ENCODE measurements at places on chromosomes 13 and 19.

DNA sequence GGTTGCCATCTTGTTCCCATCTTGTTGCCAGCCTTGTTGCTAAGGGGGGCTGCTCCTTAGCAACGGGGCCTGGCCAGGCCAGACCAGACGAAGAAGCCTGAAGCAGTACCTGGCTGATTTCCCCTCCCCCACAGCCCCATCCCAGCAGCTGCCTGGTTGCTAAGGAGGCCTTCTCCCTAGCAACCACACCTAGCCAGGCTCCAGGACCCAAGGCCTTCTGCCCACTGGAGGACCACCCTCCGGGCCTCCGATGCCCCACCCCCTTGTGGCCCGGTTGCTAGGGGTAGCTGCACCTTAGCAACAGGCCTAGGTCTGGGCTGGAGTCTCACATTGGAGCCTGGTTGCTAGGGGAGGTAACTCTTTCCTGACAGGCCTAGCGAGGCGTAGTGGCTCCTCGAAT lies 3.9 kb downstream of the PRRG2 start:
- DNase-seq, result no peak

DNA sequence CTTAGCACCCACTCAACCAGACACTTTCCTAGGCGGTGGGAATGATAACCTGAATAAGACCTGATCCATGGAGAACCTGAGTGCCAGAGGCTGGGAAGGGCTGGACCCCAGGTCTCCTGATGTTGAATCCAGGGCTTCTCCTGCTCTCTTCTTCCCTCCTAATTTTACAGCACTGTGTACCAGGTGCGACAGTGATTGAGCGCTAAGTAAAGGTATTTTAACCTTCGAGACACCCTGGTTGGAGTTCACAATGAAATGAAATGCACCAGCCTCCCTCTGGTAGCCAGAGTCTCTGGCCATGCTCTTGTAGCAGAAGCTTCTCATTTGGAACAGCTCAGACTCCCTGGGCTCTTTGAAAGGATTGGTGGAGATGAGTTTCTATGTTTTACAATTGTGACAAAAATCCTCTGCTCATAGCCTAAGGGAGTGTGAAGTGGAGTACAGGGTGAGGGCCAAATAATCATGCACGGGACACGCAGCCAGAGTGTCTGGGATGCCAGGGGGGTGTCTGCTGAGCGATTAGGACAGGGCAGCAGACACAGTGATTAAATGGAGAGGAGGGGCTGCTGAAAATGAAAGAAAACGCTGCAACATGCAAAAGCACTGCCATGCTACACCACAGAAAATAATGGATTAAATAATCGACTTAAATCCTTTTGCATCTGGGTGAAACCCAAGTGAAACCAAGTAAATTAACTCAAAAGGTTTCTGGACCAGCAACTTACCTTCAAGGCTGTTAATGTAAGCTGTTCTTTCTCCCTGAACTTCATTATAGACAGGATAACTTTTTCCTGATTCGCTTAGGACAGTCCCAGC lies 83.8 kb downstream of the FAM216B start:
- no peak for DNase-seq

DNA sequence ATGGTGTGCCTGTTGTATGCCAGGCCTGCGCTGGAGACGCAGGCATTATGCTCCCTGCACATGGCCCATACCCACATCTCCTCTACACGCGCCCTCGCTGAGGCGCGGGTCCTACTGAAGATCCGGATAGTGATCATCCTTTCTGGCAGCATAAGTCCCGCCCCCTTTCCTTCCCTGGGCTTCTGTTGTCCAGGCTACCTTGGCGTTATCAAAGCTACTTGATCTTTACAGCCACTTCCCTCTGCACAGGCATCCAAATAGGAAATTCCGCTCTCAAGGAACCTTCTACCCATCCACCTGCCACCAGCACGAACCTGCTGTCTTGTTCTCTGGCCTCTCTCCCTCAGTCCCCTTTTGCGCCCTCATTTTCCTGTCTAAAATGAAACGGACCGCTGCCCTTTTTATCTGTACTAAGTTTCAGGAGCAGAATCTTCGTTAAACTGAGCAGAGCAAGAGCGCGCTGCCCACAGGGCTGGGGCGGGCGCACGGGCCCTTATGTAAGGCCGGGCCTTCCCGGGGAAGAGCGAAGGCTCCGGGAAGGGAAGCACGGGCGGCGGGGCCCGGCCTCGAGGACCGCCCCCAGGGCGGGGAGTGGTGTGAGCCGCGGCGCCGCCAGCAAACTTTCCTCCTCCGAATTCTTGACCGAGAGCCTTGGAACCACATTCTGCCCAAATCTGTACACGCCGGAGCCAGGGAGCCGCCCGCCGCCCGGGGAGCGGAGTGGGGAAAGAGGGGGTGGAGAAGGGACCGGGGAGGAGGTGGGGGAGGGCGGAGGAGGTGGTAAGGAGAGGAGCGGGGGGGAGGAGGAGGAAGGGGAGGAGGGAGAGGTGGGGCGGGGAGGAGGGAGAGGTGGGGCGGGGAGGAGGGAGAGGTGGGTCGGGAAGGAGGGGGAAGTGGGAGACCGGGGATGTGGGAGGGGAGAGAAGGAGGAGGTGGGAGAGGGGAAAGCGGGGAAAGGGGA lies 920 bp upstream of the UBE2L5 start:
- DNase-seq, result no peak

GRCh38 chr13:110010404-110011138 lies 224.2 kb upstream of the IRS2 start:
- DNase-seq, result no peak

DNA sequence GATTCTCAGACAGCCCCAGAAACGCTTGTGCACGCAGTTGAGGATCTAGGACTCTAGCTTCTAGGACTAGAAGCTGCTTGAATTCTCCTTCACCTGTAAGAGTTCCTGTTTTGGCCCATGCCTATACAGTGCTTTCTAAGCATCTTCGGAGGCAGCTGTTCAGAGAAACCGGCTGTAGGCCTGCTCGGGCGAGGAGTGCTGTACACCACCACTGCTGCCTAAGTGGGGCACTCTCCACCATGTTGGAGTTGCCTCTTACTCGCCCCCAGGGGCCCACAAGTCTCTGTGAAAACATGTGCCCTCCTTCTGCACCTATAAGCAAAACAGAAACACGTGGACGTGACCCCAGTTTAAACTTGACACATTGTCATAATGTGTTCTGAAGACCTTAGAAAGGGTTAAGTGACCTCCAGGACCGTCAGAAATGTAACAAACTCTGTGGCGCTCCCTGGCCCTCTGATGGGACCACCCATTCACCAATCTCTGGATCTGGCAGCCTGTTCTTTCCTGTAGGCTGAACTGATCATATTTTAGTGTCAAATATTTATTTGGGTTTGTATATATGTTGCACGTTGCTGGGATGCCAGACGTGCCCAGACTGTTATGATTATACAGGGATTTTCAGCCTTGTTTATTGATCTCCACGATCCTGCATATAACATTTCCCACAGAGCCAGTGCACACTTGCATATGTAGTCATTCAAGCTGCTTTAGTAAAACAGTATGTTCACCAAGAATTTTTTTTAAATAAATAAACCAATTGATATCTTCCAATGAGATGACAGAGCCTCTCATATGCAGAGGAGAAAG lies 60.8 kb downstream of the C13orf42 start:
- no peak for DNase-seq
